ENCODE measurements at places on chromosomes 13 and 19.

GRCh38 chr13:37047032-37047431 is 12.5 kb downstream of the SUPT20H start:
- DNase-seq = no peak

GRCh38 chr19:33368074-33368864 is 5.2 kb upstream of the CEBPG start:
- DNase-seq = no peak

DNA sequence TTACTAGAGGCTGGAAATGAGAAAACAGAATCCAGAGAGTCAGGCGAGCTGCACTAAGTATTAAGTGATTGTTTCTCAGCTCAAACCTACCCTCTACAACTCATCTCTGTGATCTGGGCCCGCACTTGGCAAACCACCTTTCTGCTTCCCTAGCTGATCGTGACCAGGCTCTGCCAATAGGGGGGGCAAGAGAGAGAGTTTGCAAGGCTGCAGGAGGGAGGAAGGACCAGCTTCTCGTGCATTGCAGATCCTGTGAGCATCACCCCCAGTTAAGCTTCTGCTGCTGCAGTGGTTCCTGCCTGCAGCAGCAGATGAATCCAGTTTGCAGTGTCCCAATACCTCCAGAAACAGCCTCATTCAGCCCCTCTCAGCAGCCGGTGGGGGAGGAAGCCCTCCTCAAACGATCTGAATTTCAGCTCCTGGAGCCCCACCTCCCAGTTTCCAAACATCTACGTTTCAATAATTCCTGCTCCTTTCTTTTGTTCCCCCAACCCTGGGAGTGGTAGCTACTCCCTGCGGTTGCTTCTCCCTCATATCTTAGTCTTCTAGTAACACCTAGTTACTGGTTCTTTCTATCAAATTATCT is 20.0 kb downstream of the XRCC1 start:
- DNase-seq = no peak

DNA sequence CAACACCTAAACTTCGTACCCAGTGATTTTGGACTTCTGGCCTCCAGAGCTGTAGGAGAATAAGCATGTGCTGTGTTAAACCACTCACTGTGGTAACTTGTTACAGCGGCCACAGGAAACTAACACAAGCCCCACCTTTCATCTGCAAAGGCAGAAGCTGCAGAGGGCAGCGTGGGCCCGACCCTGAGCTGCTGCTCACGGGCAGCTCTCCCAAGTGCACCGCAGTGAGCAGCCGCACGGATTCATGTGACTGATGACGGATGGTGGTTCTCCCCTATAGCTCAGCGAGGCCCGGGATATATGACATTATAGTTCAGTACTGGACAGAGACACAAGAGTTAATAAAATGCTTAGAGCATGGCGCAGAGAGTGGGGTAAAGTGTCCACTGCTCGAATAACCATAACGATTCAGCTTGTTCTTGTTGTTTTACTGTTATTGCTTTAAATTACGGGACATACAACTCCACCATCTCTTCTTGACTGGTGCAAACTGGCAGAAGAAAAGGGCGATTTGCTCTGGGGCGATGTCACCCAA is 21.9 kb downstream of the VRK3 start:
- DNase-seq = no peak

- DNase-seq = no peak
Observed at GRCh38 chr19:15618321-15618720, 3.3 kb downstream of the CYP4F8 start.

DNA sequence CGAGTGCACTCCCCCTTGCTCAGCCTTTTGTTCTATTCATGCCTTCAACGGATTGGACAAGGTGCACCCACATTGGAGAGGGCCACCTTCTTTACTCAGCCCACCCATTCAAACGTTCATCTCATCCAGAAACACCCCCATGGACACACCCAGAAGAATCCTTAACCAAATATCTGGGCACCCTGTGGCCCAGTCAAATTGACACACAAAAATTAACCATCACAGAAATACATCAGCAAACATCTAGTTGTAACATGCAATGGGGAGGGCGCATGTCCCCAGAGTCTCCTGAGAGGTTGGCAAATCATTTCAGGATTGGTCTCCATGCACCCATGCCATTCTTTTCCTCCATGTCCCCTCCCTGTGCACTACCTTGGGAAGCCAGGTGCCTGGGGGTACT is 167.1 kb downstream of the ZNF536 start:
- no peak for DNase-seq

DNA sequence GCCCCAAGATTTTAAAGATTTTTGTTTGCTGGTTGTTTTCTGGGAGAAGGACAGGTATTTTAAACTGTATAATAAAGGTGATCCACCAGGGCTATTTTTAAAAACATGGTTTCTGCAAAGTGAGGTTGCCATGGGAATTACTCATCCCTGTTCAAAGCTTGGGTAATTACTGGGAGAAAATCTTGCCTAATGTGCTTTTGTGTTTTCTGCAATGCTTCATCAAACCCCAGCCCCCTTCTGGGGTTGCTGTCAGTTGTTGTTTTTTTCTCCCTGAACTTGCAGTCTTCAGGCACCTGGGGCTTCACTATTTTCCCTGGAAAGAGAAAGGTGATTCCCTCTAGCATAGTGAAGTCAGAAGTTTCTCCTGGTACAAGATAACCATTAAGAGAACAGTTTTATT is 277.2 kb downstream of the NALCN start:
- no peak for DNase-seq

GRCh38 chr19:42201489-42202289 is 15.8 kb downstream of the DEDD2 start:
- DNase-seq = no peak

GRCh38 chr19:28422046-28422445 is 790.9 kb downstream of the UQCRFS1 start:
- DNase-seq = no peak

GRCh38 chr13:58876473-58876872 is 1244.9 kb downstream of the PCDH17 start:
- no peak for DNase-seq

- DNase-seq = no peak
Observed at GRCh38 chr19:51064534-51065220, at the start of gene KLK13. Gene KLK13, minus strand, starts transcription at chr19:51065092. Its CDS starts 25 bp downstream, at chr19:51065067.

DNA sequence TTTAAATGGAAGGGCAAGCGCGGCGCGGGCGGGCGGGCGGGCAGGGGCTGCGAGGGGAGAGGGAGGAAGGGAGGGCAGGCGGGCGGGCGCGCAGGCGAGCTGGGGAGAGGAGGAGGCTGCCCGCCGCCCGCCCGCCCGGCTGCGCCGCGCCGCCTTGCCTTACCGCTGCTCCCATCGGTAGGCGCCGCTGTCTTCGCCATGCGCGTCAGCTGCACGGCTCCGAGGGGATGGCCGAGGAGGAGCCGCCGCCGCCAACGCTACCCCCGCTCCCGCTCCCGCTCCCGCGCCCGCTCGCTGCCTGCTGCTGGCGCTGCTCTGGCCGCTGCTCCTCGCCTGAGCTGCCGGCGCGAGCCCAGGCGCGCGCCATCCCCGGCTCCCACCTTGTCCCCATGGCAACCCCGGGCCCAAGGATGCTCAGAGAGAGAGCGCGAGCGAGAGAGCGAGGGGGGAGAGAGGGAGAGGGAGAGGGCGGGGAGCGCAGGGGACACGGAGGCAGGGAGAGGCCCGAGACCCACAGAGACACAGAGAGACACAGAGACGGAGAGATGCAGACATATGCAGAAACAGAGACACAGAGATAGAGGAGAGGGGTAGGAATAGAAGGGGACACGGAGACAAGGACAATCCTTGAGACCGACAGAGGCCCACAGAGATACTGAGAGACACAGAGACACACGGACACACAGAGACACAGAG is 40.3 kb downstream of the DEDD2 start:
- DNase-seq = no peak

- no peak for DNase-seq
Observed at GRCh38 chr19:17404621-17405249, 695 bp downstream of the BST2 start.

DNA sequence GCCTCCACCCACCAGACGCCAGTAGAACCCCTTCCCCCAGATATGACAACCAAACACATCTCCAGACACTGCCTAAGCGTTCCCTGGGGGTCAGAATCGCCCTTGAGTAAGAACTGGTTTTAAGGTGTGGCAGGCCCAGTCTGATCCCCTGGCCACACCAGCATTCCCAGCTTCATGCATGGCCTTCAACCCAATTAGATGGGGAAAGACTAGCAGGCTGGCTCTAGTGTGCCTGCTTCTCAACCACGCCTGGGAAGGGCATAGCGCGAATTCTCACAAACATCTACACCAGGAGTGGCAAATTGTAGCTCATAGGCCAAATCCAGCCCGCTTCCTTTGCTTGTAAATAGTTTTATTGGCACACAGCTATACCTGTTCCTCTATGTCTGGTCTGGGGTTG is 13.6 kb downstream of the HAUS8 start:
- no peak for DNase-seq

DNA sequence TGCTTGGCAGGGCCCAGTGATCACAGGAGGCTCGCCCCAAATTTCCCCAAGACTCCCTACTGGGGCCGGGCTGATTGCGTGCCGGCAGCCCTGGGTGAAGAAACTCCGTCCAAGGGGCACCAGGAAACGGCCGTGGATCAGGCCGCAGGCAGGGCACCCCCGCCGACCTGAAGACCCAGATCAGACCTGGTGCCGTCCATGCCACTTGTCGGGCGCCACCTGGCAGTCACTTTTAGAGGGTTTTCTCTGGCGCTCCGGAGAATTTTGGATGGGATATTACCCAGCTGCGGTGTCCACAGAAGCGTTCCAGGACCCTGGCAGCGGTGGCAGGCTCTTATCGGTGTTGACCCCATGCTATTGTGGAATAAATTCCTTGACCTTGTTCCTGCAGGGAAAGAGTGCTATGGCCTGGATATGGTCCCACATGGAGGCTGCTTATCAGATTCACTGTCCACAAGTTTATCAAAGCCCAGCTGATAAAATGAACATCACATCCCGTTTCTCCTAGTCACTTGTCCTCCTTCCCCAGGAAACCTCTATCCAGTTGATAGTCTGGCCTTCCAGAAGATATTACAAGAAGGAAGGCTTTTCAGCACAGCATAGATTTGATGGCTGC is 38.2 kb downstream of the IGFL2 start:
- no peak for DNase-seq
